ENCODE measurements at places on chromosomes 5 and 9.

GRCh38 chr5:178323541-178323865 is 90.9 kb upstream of the PHYKPL start:
- no peak for DNase-seq

DNA sequence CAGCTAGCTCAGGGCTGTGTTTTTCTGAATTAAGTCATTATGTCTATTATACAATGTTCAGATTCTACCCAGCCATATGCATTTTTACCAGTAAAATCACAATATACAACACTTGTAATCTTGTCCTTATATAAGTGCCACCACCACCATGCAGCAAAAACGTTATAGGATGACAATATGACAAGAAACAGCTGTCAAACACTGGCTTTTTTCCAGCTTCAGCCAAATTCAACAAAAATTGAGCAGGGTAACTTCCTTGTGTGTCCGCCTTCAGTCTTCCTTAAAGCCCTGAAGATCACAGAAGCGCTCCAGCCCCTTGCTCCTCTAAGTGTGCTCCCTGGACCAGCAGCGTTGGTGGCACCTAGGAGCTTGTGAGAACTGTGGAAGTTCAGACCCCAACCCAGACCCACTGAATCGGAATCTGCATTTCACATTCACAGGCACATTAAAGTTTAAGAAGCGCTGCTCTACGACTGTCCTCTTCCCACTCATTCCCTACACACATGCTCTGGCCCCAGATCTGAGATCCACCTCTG is 111.8 kb downstream of the LHFPL2 start:
- no peak for DNase-seq

DNA sequence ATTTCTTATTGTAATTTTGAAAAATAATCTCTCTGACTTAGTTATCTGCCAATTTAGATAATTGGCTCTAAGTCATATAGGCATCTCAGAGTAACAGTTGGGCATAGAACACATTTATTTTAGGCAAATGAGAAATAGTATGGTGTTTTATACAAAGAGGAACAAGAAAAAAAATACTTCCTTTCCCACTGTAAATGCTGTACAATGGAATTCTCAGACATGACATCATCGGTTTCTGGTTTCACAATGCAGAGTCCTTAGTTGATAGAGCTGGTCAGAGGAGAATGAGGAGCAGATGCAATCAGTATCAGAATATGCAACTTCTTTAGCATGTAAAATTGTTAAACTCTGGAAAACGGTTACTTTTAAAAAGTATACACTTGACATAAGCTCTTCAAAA is 49.4 kb downstream of the PLK2 start:
- peak; percentile 42 for DNase-seq

DNA sequence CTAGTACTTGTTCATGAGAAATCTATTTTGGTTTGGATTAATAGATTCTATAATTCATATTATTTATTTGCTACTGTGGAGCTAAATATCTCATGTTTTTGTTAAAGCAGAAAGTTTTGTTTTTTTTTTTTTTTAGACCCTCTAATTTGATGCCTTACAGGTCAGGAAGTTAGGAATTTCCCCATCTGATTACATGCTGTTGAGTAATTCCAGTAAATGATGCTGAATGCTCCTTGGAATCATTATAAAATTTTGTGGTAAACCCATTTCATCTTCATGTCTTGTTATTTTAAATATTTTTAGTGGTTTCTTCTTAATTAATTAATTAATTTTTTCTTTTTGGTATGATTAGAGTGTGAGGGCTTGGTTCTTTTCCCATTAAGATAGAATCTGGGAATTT is 35.6 kb downstream of the NNT start:
- no peak for DNase-seq
